ENCODE measurements at places on chromosomes 3 and 15.

DNA sequence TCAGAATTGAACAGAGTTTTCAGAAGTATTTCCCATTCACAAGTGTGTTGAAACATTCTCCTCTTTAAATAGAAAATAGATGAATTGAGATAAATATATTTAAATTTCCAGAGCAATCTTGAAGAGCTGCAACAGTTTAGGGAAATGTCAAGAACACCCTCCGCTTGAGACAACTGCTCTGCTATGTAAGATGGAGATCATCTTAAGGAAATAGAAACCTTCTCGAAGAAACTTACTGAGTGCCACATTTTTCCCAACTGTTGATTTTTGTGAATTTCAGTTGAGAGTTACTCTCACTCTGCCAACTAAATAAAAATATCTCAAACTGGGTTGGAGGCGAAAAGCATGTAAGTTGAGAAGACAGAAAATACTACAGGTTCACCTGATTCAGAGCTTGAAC is 78.0 kb downstream of the SUCLG2 start:
- DNase-seq: no peak

DNA sequence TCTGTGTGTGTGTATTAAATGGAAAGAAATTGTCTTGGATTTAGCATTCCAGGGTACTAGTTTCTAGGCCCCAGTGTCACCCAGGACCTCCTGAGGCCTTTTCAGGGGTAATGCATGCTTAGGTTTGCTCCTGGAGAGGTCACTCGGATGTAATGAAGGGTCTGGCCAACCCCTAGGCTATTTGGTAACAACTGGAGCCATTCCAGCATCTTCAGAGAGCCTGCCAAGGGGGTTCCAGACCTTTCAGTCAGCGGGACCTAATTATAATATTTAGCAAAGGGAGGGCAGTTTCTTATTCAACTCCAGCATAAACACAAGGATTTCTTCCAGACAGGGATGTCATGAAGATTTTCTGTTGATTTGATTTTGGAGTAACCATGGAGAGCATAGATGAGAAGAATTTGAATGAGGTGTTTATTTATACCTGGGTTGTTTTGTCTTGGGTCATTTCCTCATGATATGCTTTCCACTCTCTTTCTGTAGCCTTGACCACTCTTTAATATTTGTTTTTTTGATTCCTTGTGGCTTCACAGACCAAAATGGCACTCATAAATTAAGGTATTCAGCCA is 17.4 kb downstream of the KAT2B start:
- no peak for DNase-seq

DNA sequence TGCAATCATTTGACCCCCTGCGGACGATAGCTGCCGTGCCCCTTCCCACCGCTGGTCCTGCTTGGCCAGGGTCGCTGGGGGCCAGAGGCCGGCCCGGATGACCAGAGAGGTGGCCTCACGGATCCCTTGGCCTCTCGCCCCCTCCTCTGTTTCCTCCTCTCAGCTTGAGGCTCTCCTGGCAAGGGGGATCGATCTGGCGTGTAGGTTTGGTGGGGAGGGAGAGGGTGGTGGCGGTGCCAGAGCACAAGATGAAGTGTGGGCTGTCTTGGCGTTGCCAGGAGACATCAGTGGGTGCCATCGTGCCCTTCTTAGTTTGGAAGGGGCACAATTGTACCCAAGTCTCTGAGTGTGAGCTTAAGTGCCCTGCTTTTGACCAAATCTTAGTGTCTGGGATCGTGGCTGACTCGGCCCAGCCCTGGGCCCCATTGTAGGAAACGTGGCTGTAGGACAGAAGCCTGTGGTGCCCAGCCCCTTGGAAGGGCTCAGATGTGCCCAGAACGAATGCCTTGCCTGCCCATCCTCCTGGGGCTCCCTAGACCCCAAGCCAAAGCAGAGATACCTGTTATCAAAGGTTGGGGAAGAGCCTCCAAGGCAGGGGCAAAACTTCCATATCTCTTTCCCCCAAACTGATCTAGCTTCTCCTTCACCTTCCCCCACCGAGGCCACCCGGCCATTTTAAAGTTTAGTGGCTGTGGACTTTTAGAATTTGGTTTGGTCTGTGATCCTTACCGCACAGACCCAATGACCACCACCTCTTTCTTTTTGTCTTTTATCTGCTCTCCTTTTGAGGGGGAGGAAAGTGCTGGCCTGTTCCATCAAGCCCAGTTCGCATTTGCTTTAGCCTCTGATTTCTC is 14.4 kb downstream of the NR2F2 start:
- DNase-seq: no peak

- DNase-seq: no peak
Observed at GRCh38 chr15:61184431-61184830, 44.7 kb downstream of the RORA start.

DNA sequence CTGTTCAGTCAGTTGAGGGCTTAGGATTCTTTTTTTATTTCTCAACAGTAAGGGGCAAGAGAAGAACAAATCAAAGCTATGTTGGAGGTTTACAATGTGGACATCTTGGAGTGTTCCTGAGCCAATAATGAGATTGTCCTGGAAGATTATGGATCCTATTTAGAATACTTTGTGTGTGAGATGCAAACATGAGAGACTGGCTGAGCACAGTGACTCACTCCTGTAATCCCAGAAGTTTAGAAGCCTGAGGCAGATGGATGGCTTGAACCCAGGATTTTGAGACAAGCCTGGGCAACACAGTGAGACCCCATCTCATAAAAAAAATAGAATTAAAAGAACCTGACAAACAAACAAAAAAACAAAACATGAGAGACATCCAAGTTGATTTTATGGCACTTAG is 351.6 kb downstream of the GAP43 start:
- DNase-seq: no peak

Measured in activated naive CD4-positive, alpha-beta T cell treated with Interleukin-2 at 50 U/mL for 16 hours (primary cell).